Natural killer cell (primary cell): ENCODE measurements at places on chromosomes 7 and 10. TPM values are rescaled to one million over a fixed set of nuclear protein-coding genes. Genes with fewer than 3 reads are reported as not detected.

DNA sequence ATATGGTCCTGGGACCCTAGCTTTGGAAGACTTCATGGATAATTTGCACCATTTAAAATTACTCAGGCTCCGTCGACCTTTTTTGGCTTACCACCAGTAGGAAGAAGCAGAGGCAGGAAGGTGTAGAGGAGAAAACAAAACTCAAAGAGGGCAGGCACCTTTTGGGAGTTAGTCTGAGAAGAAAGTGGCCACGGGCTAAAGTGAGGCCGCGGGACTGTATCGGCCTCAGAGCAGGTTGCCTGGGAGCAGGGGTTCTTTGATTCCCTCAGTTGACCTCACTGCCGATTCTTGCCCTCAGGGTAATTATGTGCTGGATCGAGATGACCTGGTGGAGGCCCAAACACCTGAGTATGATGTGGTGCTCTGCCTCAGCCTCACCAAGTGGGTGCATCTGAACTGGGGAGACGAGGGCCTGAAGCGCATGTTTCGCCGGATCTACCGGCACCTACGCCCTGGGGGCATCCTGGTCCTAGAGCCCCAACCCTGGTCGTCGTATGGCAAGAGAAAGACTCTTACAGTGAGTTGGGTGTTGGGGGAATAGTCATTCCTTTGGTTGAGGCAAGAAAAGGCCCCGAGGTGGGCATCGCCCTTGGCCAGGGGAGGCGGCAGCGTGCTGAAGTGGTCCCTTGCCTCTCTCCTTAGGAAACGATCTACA is 3.1 kb downstream of the MEPCE start:
- DNase-seq, result peak; percentile 17
- no peaks in the 10 kb centered on the region for H3K27me3 ChIP-seq
- H3K27ac ChIP-seq, result no peak overlapping the region
- H3K4me1 ChIP-seq, result peaks cover 56% of the 10 kb centered on the region
- peaks cover 24% of the 10 kb centered on the region for H3K36me3 ChIP-seq
- no peak overlapping the region for H3K4me3 ChIP-seq

- H3K4me1 ChIP-seq, result no peaks in the 10 kb centered on the region
- no peak overlapping the region for H3K27ac ChIP-seq
- no peaks in the 10 kb centered on the region for H3K36me3 ChIP-seq
- H3K27me3 ChIP-seq, result no peaks in the 10 kb centered on the region
- DNase-seq, result no peak
- no peak overlapping the region for H3K4me3 ChIP-seq
Measured at GRCh38 chr10:33897291-33897752, 562.9 kb upstream of the NRP1 start.

Gene SLC16A9
- total RNA-seq, result not detected

Gene FBXO24
- total RNA-seq, result 0.45 TPM

Gene EGR2
- 10.0 TPM for total RNA-seq
